ENCODE measurements at places on chromosomes 1 and 21.

GRCh38 chr1:175191659-175192058, 917 bp downstream of the KIAA0040 start:
- H3K4me1 ChIP-seq, result peaks cover 59% of the 10 kb centered on the region
- H3K36me3 ChIP-seq, result peaks cover 47% of the 10 kb centered on the region
- H3K27me3 ChIP-seq, result no peaks in the 10 kb centered on the region
- H3K27ac ChIP-seq, result peak overlapping the region; percentile 92

- DNase-seq, result no peak
- H3K36me3 ChIP-seq, result no peaks in the 10 kb centered on the region
- peaks cover 4% of the 10 kb centered on the region for H3K27me3 ChIP-seq
- no peak overlapping the region for H3K4me3 ChIP-seq
- H3K4me1 ChIP-seq, result no peaks in the 10 kb centered on the region
- H3K27ac ChIP-seq, result no peak overlapping the region
Measured at GRCh38 chr1:199736646-199737045, 290.9 kb upstream of the NR5A2 start.

- peaks cover 5% of the 10 kb centered on the region for H3K4me1 ChIP-seq
- no peak overlapping the region for H3K27ac ChIP-seq
- no peaks in the 10 kb centered on the region for H3K27me3 ChIP-seq
- no peak for DNase-seq
- H3K4me3 ChIP-seq, result no peak overlapping the region
- no peaks in the 10 kb centered on the region for H3K36me3 ChIP-seq
Measured at GRCh38 chr1:32764826-32765569, 52.2 kb downstream of the YARS1 start.

DNA sequence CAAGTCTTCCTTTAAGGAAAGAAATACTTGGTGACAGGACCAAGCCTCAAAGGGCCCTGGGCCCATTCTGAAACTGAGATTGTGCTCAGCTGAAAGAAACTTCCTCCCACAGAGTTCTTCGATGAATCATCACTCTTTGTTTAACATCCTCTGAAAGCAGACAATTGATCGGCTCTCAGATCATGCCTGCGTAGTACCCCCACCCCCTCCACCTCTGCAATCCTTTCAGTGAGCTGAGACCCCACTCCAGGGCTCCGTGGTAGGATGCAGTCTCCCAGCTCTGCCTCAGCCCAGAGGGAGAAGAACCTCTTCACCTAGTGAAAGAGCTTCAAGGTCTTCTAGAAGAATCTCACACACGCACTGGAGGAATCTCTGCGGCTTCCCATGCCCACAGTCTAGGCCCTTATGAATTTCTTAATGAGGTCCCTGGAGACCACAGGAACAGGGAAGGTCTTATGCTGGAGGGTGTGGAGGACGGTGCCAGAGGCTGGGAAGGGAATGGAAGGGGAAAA, 104.9 kb upstream of the SOD1 start:
- peaks cover 4% of the 10 kb centered on the region for H3K36me3 ChIP-seq
- peak; percentile 18 for DNase-seq
- peaks cover 42% of the 10 kb centered on the region for H3K4me1 ChIP-seq
- no peak overlapping the region for H3K27ac ChIP-seq

DNA sequence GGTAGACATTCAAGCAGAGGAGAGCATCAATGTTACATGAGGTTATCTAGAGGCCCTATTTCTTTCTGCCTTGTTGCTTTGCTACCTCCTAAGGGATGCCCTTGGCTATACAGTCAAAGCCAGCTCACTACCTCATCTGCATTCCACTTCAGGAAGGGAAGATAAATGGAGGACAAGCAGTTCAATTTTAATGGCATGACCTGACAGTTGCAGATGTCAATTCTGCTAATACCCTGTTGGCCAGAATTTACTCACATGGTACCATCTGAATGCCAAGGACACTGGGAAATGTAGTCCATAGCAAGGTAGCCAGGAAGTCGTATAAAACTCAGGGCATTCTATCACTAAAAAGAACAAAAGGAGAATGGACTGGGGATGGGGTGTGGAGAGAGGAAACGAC, 31.5 kb downstream of the PALMD start:
- DNase-seq, result no peak
- no peaks in the 10 kb centered on the region for H3K36me3 ChIP-seq

DNA sequence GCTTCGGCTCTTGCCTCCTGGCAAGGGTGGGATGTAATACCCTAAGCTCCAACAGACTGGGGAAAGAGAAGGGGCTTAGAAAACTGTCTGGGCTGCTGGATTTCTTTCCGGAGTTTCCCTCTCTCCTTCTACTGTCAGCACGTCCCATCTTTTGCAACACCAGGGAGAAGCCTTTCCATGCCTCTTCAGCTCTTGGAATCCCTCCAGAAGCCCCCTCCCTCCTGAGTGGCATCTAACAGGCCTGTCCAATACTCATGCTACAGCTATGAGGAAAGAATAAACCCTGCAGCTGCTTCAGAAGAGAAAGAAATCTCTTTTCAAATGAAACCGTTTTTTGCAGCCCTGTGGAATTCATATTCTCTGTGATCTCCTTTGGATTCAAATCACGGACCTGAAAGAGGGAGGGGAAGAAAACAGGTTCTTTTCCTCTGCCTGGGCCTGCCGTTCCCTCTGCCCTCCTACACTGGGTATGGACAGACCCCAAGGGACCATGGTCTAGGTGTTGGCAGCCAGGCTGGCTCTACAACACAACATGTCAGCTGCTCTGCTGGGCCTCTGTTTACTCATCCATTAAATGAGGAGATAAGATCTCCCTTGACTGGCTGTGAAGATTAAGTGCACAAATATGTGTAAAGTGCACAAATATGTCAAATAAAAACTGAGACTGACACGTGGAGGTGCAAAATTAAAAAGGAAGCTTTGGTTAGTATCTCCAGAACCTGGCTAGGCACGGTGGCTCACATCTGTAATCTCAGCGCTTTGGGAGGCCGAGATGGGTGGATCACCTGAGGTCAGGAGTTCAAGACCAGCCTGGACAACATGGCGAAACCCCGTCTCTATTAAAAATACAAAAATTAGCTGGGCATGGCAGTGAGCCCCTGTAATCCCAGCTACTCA, 6.0 kb upstream of the CAPN2 start:
- no peaks in the 10 kb centered on the region for H3K36me3 ChIP-seq
- no peak overlapping the region for H3K4me3 ChIP-seq
- no peak overlapping the region for H3K27ac ChIP-seq
- DNase-seq, result no peak

DNA sequence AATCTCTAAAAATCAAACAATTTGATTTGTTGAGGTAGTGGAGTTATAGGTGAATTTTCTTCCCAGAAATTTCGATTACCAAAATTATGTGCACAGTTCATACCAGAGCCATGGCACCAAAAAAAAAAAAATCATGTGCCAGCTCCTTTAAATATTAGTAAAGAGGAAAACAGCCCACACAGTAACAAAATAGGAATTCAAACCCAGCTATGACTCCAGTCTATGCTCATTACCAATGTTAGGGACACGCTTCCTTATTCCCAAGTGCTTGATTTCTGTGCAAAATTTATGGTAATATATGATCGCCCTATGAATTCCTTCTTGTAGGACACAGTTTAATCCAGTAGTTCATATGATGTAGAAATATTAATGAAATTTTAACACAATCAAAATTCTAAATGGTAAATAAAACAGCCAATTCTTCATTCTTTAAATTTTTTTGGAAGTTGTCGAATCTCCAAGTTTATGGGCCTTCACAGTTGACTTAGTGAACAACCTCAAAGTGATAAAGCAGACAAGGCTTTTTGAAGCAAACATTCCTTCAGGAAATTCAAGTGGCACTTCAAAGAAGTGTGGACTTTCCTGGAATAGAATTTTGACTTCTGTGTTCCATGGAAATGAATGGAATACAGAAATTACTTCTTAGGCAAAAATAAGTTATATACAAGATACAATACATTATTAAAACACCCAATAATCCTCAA, 1.9 kb downstream of the TOR1AIP2 start:
- H3K36me3 ChIP-seq, result peaks cover 39% of the 10 kb centered on the region
- H3K27me3 ChIP-seq, result no peaks in the 10 kb centered on the region
- peaks cover 40% of the 10 kb centered on the region for H3K4me1 ChIP-seq
- DNase-seq, result no peak

DNA sequence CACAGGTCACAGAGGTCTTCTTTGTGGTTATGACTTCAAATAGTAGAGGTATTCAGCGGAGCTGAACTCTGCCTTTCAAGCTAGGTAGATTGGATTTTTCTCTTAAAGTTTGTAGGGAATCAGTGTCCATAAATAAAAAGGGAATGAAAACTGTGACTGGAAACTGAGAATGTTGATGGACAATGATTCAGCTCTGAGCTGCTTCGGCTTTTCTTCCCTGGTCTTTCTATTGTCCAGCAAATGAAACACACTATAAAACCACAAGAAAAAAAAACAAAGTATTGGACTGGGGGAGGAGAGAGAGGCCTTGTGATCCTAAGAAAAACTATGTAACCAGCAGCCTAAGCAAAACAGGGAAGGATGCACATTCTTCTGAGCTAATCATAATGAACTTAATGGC, 11.1 kb downstream of the TNNI3K start:
- no peaks in the 10 kb centered on the region for H3K36me3 ChIP-seq
- no peak for DNase-seq
- H3K4me3 ChIP-seq, result no peak overlapping the region
- H3K4me1 ChIP-seq, result no peaks in the 10 kb centered on the region
